SW 1271 (cell line): ENCODE measurements at places on chromosomes 6 and 20.

DNA sequence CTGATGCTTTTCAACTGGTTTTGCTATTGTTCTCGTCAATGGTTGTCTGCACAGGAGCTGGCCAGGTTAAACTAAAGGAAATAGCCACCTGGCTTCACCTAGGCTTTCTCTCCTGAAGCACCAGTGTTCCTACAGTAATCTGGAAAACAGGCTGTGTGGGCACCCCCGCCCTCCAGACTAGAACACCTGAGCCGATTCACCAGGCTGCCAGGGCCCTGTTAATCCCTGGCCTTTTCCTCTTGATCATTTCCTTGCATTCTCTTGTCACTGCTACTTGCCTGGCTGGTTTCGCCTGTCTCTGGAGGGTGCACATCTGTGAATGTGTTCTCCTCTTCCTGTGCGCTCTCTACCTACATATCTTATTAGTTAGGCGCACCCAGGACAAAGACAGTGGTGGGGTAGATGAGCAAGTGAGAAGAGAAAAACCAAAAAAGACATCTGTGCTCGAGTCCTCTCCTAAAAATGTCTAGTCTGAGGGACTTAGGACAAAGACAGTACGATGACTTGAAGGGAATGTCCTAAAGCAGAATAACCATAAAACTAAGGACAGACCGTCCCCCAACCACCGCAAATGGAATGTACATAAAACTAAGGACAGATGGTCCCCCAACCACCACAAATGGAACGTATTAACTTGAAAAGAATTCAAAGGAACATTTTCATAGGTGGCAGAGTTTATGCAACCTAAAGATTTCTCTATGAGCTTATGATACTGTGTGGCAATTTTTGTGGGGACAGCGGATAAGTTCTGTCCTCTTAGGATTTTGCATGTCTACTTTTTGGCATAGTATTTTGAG, 45.9 kb upstream of the EMILIN3 start:
- DNase-seq: no peak

GRCh38 chr6:123565529-123565928, 71.2 kb downstream of the TRDN start:
- no peak for DNase-seq

DNA sequence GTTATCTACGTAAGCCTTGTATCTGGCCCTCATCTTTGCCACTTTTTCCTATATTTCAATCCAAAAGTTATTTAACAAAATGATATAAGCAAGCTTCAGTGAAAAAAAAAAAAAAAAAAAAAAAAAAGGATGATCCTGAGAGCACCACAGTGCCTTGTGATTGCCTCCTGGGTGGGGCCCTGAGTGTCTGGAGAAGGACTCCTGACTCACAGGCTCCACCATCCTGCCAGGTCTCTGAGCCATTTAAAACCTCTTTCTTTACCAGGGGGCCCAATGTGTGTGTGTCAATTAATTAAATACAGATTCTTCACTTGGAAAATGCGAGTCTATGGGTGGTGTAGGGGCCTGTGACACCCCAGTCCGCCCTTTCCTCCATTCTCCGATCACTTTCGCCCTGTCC, 105.2 kb downstream of the SMOC2 start:
- no peak for DNase-seq

DNA sequence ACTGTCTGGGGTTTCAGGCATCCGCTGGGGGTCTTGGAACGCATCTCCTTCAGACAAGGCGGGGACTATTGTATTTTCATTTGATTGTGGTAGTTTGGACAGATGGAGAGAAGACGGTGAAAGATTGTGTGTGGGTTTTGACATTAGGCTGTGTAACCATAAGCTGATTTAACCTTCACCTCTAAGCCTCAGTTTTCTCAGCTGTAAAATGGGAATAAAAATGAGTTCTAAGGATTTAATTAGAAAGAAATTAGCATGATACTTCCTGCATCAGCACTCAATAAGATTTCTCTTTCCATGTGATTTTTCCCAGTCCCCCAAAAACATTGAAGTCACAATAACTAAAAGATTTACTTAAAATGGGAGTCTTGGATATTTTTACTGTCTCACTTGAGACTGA, 78.1 kb downstream of the CBFA2T2 start:
- no peak for DNase-seq

DNA sequence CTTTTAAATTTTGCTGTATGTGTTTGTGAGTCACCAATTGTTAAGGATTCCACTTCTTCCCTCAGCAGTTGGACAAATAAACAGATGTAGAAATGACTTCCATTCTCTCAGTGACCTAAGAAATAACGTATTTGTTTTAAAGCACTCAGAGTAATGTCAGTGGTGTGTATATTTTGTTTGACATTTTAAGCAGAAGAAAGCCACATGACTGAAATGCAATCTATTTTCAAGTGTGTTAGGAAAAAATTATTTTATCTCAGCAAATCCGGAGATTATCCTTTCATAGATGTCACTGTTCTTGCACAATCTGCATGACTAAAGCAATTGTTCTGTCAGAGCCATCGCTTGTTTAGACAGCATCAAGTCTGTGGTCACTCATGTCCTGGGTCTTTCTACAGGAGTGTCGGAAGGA, 77.1 kb downstream of the JAG1 start:
- peak; percentile 24 for DNase-seq

- no peak for DNase-seq
Measured at GRCh38 chr6:83827050-83827449, 26.1 kb upstream of the RIPPLY2 start.

GRCh38 chr20:44422083-44422482, 53.6 kb upstream of the TTPAL start:
- DNase-seq: no peak

GRCh38 chr6:26071135-26071534, 16.1 kb upstream of the HFE start:
- no peak for DNase-seq

GRCh38 chr20:61901392-61902220, 164.1 kb downstream of the TAF4 start:
- DNase-seq: no peak

DNA sequence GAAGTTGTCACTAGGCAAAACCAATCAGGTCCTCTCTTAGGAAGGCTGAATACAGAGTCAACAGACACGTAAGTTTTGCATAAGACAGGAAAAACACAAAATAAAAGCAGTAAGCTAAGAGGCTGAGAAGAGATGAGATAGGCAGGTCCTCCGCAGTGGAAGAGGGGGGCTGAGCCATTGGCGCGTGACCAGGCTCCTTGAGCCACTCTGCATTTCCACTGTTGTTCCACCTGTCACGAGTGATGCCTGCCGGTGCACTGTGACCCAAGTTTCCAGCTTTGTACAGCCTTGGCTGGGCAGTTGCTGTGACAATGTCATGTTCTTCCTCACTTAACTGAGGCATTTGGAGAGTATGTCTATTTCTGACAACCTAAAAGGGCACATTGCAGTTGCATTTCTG, 58.6 kb downstream of the NUDT3 start:
- no peak for DNase-seq

DNA sequence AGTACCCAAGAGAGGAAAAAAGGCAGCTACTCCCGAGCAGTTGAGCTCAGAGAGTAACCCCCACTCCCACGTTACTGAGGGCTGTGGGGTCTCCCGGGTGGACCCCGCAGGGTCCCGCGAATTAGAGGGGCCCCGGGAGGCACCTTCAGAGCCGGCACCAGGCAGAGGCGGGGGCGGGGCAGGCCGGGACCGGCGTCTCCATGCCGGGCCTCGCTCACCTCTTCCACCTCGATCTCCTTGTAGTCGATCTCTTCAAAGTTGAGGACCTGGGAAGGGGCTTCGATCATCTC, 381 bp downstream of the MAP3K7 start:
- no peak for DNase-seq

DNA sequence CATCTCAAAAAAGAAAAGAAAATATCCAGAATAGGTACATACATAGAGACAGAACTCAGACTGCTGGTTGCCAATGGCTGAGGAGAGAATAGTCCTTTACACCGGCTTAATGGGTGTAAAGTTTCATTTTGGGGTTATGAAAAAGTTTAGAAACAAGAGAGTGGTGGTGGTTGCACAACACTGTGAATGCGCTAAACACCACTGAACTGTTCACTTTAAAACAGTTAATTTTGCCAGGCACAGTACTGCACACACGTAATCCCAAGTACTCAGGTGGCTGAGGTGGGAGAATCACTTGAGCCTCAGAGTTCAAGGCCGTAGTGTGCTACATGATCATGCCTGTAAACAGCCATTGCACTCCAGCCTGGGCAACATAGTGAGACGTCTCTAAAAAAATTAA, 7.6 kb downstream of the ILRUN start:
- DNase-seq: no peak

DNA sequence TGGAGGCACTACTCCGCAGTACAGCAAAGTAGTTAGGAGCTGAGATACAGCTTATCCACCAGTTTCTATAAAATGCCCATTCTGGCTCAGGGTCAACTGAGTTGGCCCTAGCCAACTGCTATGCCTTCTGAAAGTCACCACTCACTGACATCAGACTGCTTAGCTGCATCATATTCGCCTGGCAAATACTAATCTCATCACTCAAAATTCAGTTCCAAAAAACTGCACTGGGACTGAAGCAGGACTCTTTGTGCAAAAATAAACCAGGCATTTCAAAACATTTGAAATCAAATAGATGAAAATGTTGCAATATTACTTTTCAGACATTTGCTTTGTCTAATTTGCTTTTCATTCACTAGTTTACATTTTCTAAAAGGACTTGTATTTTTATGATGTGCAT, 230.0 kb downstream of the ALDH8A1 start:
- DNase-seq: no peak

DNA sequence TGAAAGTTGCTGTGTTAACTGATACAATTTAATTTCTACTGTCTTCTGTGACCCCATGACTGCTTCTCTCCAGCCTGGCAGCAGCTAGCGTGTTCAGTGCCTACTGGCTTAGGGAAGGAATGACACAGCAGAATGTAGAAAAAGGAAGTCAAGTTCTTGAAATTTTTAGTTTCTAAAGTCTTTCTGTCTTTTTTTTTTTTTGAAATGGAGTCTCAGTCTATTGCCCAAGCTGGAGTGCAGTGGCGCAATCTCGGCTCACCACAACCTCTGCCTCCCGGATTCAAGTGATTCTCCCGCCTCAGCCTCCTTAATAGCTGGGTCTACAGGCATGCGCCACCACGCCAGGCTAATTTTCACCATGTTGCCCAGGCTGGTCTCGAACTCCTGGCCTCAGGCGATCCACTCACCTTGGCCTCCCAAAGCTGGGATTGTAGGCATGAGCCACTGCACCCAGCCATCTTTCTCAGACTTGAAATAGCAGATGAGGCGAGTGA, 39.3 kb downstream of the PCNA start:
- no peak for DNase-seq

GRCh38 chr6:34462551-34462971, 3.3 kb upstream of the PACSIN1 start:
- no peak for DNase-seq

DNA sequence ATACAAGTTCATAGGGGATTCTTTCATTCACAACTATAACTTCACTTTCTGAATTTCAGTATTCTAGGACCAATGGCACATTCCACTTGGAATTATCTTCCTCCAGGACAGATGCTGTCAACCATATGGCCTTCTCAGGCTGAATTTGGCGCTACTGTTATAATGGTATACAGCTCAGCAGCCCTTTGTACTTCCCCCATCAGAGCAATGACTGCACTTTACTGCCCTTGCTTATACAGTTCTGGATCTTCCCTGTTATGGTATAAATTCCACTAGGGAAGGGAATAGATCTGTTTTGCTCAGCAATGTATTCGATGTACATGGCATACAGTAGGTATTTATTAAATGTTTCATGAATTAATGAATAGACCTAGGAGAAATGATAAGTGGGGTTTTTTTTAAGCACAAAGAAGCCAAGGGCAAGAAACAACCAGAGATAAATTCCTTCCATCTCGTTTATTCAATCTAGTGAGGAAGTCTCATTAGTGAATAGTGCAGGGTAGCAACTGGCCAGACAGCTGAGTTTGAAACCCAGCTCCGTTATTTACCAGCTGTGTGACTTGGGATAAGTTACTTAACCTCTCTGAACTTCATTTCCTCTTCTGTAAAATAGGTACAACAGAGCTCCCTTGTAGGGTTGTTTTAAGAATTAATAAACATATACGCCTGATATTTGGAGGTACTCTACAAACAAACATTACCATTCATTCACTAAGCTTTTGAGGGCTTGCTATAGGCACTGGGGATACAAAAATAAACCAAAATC, 97.1 kb upstream of the PRDM1 start:
- no peak for DNase-seq

DNA sequence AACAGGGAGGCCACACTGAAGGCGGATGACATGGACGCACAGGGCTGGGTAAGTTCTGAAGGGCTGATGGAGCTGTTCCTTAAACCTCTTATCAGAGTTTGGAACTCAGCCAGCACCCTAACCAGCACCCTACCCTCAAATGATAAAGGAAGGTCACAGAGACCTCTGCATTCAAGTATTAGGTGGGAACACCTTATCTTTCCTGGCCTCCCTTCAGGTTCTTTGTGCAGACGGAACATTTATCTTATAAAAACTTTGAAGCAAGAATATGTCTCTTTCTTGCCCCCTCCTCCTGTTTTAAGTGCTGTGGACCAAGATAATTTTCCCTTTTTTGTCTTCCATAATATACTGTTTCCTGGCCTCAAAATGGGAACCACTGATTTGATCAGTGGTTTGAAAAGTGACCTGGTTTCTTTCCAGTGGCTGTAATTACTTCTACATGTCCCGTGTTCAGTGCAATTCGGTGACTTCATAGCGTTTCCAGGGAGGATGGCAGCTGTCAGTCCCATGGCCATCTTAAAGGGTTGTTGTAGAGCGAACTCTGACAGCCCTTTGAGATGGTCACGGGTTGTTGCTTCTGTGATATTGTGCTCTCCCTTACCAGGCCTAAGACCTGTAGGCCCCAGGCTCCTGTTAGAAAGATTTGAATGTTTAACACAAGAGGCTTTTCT, 213.2 kb upstream of the MYLIP start:
- DNase-seq: no peak

- DNase-seq: no peak
Measured at GRCh38 chr20:982754-983153, 19.4 kb downstream of the RSPO4 start.

DNA sequence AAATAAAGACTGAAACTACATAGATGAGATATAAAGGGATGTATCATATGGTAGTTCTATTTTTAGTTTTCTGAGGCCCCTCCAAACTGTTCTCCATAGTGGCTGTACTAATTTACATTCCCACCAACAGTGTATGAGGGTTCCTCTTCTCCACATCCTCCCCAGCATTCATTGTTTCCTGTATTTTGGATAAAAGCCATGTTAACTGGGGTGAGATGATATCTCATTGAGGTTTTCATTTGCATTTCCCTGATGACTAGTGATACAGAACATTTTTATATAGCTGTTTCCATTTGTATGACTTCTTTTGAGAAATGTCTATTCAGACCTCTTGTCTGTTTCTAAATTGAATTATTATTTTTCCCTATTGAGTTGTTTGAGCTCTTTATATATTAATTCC, 229.3 kb downstream of the RFPL4B start:
- DNase-seq: no peak
